ENCODE measurements at places on chromosomes 6 and 20.

DNA sequence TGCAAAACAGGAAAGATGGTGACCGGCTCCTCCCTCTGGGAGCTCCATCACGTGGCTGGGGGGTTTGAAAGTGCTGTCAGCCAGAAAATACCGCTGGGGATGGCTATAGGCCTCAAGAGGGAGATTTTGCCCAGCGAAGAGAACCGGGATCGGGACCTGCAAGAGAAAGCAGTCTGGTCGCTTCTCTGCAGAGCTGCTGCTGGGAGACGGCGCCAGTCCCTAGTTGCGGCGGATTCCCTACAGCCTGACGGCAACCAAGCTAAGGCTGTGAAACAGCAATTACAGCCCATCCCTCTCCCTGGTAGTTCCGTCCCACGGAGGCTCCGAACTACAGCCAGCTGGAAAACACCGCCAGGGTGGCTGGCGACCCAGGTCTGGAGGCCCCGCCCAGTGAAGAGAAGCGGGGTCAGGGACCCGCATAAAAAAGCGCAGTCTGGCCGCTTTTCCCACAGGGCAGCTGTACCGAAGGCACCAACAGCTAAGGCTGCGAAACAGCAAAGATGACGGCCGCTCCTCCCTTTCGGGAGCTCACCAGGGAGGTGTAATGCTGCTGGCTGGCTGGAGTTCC, 238.1 kb upstream of the IRAK1BP1 start:
- DNase-seq = peak; percentile 75

GRCh38 chr20:57409316-57409671, 18.1 kb downstream of the RBM38 start:
- no peak for DNase-seq

- no peak for DNase-seq
Measured at GRCh38 chr6:78770765-78771164, 96.6 kb upstream of the IRAK1BP1 start.

DNA sequence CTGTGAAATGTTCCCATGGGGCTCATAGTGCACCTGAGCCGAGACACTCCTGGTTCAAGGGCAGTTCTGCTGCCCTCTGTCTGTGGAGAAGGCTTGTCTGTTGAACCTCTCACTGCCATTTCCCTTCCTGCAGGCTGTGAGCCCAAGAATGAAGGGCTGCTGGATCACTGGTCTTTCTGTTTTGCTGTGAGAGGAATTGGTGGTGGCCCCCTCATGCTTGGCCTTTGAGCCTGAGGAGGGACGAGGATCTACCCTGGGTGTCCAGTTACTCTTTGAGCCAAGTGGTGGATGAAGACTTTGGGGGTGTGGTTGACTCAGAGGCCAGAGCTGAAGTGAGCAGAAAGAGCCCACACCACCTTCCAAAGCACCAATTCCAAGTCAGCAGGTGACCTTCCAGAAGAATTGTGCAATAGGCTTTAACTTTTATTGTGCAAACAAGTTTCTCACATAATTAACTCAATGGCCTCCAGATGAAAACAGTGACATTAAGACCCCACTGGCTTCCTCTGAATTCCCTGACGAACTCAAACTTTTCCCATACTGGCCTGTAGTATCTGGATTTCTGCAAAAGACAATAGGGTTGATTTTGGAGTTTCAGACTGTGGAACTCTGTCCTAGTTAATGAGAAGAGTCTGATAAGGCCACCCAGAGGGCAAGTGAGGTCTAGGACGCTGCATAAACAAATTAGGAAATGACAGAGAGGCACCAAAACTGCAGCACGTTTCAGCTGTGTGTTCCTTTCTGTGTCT, 101.5 kb downstream of the PHACTR3 start:
- DNase-seq = no peak

DNA sequence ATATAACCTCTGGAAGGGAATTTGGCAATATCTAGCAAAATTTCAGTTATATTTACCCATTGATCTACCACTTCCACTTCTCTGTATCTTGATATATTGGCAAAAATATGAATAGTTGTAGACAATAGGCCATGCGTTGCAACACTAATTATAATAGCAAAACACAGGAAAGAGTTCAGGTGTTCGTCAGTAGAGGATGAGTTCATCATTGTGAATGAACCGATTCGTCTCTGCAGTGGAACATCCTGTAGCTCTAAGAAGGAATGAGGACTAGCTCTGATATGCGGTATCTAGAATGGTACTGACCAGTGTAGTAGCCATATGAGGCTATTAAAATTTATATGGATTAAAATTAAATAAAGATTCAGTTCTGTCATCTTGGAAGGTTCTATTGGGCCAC, 8.3 kb downstream of the FAM83D start:
- no peak for DNase-seq

- peak; percentile 82 for DNase-seq
Measured at GRCh38 chr20:21719592-21720214, 14.2 kb downstream of the PAX1 start.
